H9 (cell line): ENCODE measurements at places on chromosomes 12 and 14. TPM values are rescaled to one million over a fixed set of nuclear protein-coding genes. Genes with fewer than 3 reads are reported as not detected.

KCNH3 gene
- 0.26 and 0.39 TPM in 2 replicates for total RNA-seq

IL26 gene
- not detected in 2 replicates for total RNA-seq

- H3K27ac ChIP-seq, result no peak overlapping the region
- peaks cover 23% of the 10 kb centered on the region for H3K36me3 ChIP-seq
- no peak for DNase-seq
- H3K4me1 ChIP-seq, result no peaks in the 10 kb centered on the region; the same call in 1 of the 2 replicates
- no peaks in the 10 kb centered on the region for H3K27me3 ChIP-seq
These were observed 144.2 kb downstream of the KICS2 start for GRCh38 chr12:64077922-64078321.

DNA sequence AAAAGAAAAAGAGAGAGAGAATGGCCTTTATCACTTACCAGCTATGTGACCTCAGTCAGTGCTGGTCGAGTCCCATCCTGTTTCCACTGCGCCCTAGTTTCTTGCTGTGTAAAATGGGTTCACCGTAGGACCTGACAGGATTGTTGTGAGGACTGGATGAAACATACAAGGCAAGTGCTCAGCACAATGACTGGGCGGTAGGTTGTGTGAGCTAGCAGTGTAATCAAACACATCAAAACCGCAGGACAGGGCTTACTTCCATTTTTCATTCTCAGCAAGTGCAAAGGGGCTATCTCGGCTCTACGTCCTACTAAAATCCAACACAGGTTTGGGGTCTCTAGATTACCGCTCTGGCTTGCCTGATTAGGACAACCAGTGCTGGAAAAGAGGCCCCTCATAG is 36.4 kb upstream of the ATXN2 start:
- no peak for DNase-seq
- H3K27ac ChIP-seq, result no peak overlapping the region
- H3K4me3 ChIP-seq, result 0 out of 3 replicates have a peak overlapping the region, but pooled peaks have one; percentile 56
- H3K27me3 ChIP-seq, result no peaks in the 10 kb centered on the region
- H3K4me1 ChIP-seq, result peaks cover 5% of the 10 kb centered on the region

STYK1 gene
- 0.37 and 0.57 TPM in 2 replicates for total RNA-seq

DNA sequence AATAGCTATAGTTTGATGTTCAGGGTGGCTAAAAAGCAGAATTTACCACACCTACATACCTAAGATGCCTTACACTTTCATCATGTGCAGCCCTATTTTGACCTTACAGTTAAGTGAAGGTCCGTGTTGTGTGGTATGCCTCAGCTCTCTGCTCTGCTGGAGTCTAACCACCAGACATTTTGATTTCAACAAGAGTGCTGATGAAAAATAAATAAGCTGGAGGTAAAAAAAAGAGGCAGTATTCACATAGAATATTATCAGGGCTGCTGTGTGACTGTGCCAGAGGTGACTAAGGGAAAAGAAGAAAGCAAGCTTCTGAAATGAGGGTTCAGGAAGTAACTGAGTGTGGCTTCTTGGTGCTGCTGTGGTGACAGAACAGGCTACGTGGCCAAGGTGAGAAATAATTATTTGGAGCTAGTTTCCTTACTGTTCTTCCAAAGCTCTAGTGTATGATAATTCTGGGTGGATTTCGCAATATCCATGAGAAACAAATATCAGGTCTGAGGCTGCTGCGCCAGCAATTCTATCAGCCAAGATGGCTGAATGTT is 188.8 kb downstream of the STXBP6 start:
- peaks cover 2% of the 10 kb centered on the region; the same call in 1 of the 2 replicates for H3K4me1 ChIP-seq
- H3K36me3 ChIP-seq, result no peaks in the 10 kb centered on the region
- no peak overlapping the region for H3K4me3 ChIP-seq
- H3K27me3 ChIP-seq, result no peaks in the 10 kb centered on the region
- no peak for DNase-seq

DNA sequence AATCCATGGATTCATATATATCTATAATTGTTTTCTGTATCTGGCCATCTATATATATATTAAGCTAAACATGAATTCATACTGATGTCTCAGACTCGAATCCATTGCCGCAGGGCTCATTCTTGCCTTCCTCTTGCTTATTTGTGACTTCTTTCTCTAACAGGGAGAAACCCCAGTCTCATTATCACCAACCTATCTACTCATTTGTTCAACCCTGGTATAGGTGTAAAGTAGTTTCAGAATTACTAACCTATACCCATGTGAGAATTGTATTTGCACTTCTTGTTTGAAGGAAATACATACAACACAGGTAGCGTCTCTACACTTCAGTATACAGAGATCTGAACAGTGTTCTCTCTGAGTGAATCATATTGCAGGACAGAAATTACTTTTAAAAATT is 77.7 kb downstream of the PTPN11 start:
- H3K27ac ChIP-seq, result no peak overlapping the region
- no peak overlapping the region for H3K4me3 ChIP-seq
- no peak for DNase-seq

NR1H4 gene
- total RNA-seq, result not detected in 2 replicates

DNA sequence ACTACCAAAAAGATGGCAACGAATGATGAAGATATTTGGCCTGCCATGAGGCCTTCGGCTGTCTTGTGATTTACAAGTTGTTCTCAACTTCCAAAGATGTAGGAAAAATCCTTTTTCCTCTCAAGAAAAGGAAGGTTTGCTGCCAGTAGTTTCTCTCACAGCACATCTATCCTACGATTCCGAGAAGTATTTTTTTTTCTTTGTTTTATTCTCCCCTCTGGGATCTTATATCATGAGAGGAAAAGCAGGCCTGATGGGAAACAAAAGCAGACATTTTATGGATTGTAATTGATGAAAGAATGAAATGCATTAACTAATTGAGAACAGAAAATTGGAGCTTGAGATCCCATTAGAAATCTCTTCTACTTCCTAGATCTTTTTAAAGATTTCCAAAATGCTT is 1197.9 kb upstream of the SEL1L start:
- H3K36me3 ChIP-seq, result no peaks in the 10 kb centered on the region
- no peaks in the 10 kb centered on the region for H3K27me3 ChIP-seq
- no peak for DNase-seq
- H3K27ac ChIP-seq, result no peak overlapping the region

RD3L gene
- not detected in 2 replicates for total RNA-seq

DNA sequence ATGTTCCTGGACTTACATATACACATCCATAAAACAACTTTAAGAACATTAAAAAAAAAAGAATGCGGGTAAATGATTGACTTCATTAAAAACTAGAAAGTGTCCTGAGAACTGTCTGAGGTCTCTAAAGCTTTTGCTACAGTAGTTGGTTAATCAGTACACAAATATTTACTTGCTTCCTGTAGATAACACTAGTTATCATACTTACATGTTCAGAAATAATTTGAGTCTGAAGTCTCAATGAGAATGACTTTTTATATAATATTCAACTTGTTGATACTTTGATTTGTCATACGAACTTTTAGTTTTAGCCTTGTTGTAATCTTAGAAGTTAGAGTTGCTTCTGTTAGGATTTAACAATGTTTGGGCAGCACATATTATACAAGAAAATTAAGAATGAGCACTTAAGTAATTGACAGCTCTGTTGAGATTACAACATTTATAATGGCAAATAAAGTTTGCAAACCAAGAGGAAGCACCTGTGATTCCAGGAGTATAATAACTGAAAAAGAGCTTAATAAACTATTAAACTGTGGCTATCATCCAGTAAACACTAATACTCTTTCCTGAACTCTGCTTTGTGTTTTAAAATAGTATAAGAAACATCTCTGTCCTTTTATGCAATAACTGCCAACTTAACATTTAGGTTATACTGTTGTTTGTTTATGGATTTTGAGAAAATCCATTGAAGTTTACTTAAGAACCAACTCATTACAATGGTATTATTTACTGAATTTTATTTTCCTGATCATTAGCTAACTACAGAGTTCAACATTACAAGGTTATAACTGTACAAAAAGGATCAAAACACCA is 131.7 kb downstream of the MIPOL1 start:
- no peak overlapping the region for H3K27ac ChIP-seq
- H3K4me3 ChIP-seq, result no peak overlapping the region
- no peaks in the 10 kb centered on the region for H3K4me1 ChIP-seq
- DNase-seq, result no peak
- no peaks in the 10 kb centered on the region for H3K27me3 ChIP-seq

DNA sequence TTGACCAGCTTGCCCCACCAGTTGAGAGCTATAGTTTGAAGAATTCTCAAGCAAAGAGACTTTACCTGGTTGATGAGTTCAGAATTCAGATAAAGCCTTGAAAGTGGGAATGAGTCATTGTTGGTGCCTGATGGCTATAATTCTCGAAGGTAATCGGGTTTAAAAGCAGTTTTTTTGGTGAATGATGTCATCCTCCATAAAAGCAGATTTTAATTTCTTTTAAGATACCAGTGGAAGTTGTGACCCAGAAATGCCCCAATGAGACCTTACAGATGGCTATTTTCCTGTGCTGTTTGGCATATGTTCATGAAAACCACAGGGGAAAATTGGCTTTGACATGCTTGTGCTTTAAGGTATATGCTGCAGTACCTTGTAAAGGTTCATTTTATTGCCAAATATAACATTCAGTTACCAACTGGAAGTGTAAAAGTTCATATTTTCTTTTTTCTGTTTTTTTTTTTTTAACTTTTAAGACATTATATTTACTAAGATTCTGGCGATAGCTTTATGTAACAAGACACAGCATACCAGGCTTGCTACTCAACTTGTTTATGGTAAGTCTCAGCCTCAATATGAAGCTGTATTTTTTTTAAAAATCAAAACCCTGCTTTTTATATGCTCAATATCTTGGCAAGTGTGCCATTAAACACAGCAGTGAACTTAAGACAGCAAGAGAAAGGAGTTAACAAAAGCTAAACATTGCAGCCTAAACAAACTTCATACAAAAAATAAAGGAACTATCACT is 119.3 kb downstream of the LMNTD1 start:
- H3K4me3 ChIP-seq, result no peak overlapping the region
- H3K36me3 ChIP-seq, result no peaks in the 10 kb centered on the region
- no peak overlapping the region for H3K27ac ChIP-seq
- H3K4me1 ChIP-seq, result no peaks in the 10 kb centered on the region; the same call in 1 of the 2 replicates
- no peak for DNase-seq

PLA2G1B gene
- total RNA-seq, result not detected in 2 replicates

DNA sequence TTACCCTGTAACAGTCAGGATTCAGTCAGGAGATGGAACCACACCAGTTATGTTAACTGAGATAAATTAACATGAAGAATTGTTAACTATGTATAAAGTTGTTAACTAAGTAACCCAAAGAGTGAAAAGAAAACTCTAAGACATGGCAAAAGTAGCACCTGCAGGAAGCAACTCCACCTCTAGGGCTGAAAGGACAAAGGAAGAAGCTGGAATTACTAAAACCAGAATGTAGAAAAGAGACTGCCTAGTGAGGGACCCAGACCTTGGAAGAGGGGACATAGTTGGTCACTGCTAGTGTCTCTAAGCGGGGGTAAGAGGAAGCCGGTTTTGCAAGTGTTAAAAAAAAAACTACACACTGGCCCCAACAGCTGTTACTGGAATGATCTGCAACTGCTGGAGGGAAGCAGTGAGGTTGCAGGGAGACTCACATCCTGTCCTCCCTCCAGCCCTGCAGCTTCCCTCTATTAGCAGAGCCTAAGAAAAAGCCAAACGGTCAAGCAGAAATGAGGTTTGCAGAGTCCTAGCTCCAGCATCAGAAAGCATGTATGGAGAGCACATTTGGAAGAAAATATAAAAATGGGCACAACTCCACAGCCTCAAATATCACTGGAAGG is 39.8 kb downstream of the GPR135 start:
- no peaks in the 10 kb centered on the region for H3K4me1 ChIP-seq
- no peak overlapping the region for H3K27ac ChIP-seq
- no peaks in the 10 kb centered on the region for H3K27me3 ChIP-seq
- no peaks in the 10 kb centered on the region for H3K36me3 ChIP-seq
